Right atrium auricular region (tissue), 2 donors: ENCODE measurements at places on chromosomes 5 and 9.

DNA sequence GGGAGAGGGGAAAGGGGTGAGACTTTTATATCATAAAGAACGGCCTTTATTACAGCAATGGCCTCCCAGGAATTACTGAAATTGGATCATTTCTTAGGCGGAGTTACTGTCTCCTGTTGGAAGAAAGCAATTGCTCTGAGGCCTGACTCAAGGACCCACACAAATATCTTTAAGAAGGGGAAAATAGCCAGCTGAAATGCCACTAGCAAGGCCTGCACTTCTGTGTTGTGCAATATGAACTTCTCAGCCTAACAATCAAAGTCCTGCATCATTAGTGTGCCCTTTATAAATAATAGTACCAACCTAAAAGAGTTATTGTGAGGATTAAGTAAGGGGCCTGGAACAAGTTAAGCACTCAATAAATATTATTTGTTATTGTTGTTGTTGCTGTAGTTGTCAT, 30.1 kb upstream of the TRIM32 start:
- no peak for DNase-seq

DNA sequence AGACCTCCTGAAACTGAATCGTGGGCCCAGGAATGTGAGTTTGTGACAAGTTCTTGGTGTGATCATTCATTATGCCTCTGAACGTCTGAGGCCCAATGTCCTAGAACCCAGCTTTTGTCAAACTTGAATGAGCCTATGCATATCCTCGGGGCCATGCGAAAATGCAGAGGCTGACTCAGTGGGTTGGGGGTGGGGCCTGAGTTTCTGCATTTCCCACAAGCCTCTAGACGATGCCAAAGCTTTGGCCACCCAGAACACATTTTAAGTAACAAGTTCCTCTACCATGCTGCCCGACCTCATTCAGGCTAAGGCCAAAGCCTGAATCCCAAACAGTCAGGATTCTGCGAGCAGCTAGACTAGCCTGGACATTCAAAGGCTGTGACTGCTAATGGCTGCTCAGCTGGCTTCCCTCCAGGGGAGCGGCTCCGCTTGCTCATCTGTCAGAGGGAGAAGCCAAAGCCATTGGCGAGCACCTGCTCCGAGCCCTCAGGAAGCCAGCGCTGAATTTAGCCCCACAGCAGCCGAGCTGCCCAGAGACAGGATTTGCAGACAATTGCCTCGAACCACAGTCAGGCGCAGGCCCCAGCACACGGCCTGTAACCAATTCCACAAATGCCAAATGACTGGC, 177.5 kb downstream of the ZDHHC21 start:
- no peak for DNase-seq

- no peak for DNase-seq
These were observed 203.8 kb downstream of the SNCAIP start for GRCh38 chr5:122515709-122516431.

GRCh38 chr5:24749701-24750100, 104.9 kb upstream of the CDH10 start:
- DNase-seq = no peak
